Activated CD8-positive, alpha-beta memory T cell treated with anti-CD3 and anti-CD28 coated beads for 4 hours (primary cell): ENCODE measurements at places on chromosomes 2 and 18.

GRCh38 chr2:160581035-160581434 is 87.4 kb upstream of the RBMS1 start:
- DNase-seq = no peak

- DNase-seq = no peak
These were observed 419.4 kb downstream of the DCDC2C start for GRCh38 chr2:4122726-4123125.

GRCh38 chr2:26712486-26713465 is 20.3 kb downstream of the KCNK3 start:
- DNase-seq = no peak

DNA sequence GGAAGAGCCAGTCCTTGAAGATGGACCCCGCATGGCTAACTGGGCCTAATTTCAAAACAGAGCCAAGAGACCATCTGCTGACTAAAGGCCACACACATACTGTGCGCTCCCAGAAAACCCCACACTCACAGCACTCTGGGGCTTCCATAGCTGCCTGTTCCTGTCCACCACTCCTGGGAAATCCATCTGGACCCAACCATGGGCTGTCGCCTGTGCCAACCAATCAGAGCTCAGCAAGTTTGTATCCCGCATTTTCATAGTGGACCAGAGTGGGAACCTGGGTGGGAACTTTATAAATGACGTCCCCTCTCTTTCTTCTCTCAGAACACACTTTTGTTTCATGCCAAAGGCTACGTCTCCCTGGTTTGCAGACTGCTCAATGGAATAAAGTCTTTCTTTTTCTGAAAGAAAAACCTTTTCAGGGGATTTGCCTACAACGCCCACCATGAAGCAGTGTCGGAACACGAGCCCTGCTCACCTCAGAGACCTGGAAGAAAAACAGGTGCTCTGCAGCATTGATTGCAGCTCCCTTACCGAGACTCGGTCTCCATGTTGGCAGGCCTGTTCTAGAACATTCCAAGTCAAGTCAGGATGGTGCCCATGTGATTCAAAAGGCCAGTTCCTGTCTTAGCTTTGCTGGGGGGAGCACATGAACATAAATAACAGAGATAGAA is 137.2 kb upstream of the GPC1 start:
- no peak for DNase-seq

- DNase-seq = no peak
These were observed 78.4 kb downstream of the EPAS1 start for GRCh38 chr2:46375566-46376125.

DNA sequence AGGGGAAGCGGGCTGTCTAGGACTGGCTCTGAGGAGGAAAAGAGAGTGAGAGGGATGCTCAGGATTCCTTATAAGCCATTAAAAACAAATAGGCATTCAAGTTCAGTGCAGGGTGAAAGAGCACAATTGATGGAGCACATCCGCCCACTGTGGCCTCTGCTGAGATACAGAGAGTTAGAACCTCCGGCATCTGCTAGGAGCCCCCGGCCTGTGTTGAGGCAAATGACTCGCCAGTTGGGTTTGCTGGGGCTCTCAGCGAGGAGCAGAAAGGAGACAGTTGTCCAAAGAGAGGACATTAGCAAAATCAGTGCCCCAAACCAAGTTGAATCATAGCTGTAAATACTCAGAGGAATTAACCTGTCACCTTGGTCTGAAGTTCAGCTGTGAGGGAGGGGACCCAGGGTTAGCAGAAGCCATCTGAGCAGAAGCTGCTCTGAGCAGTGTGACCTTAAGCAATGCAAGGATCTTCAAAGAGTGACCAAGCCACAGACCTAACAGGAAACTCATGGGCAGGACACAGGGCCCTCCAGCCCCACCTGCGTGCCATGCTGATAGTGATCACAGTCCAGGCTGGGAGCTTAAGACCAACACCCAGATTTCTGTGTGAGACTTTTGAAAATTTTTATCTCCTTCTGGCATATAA is 23.3 kb upstream of the IL18RAP start:
- DNase-seq = no peak

- no peak for DNase-seq
These were observed 397.1 kb upstream of the ZNF804A start for GRCh38 chr2:184201246-184201645.

GRCh38 chr2:41716497-41716896 is 331.3 kb upstream of the PKDCC start:
- no peak for DNase-seq

GRCh38 chr2:188569431-188570165 is 277.9 kb downstream of the GULP1 start:
- DNase-seq = no peak

DNA sequence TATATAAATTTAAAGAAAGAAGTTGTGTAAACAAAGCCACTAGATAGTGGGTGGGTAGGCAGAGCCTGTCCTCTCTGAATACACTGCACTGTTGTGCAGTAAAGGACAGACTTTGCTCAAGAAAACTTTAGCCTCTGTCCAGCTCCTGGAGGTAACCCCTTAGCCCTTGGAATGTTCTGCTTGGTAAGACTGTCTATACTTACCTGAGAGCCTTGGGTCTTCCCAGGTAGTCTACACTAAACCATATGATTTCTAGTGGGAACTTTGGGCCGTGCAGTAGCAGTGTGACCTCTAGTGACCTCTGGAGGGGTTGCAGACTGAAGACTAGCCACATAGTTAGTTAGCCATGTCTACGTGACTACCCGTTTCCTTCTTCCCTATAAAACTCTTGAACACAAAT is 678.3 kb upstream of the NRXN1 start:
- no peak for DNase-seq

DNA sequence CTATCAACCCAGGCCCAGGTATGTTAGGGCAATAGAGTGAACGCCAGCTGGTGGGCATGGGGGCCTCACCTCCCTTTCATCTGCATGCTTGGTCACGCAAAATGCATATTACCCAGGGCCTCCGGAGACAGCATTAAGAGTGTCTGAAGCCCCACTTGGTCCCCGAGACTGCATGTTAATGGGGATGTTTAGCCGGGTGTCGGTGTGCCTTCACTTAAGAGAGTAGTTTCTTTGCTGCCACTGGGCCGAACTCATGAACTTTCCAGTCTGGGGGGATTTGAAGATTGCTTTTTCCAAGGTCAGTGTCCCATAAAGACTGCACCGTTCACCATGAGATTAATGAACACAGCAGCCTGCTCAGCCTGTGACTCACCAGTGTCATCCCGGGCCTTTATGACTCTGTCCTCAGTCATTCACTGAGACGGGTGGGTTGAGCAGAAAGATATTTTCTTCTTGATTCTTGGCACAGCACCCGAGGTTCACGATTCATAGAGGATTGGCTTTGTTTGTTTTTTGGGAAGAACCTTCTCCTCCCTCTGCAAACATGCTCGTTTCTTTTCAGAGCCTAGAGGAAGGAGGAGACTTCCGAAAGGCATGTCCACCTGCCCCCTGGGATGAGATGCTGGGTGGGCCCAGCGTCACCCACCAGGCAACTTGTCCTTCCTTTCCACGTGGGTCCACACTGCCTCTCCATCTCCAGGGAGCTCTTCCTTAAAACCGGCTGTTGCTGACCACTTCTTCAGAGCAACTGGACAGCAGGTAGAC is 199.1 kb downstream of the GLI2 start:
- DNase-seq = no peak

- DNase-seq = no peak
These were observed 1.8 kb upstream of the CTDP1 start for GRCh38 chr18:79677840-79678239.

- no peak for DNase-seq
These were observed 134.8 kb upstream of the FSHR start for GRCh38 chr2:49288902-49289700.

DNA sequence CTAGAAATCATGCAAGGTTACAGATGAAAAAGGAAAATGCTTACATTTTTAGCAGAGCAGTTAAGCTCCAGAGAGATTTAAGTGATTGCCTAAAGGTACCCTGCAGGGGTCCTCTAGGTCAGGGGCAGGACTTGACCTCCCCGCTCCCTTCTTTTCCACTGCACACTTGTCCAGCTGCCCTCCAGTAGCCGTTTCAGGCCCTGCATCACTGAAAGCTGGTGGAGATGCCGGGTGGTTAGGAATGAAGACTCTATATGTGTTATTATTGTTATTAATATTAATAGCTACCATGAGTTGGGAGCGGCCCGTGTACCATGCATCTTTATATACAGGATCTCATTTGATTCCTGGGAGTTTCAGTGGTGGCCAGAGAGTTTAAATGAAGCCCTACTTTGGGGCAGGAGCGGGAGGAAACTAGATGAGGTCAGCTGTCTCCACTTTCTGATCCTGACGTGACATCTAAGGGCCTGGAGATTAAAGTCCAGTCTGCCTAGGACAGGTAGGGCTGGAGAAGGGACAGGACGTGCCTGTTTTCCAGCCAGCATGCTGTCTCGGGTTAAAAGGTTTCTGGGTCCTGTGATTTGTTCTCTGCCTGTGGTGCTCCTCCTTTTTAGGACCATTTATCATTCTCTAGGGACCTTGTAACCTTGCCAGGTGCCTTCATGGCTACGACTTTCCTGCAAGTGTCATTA is 2.1 kb downstream of the TMEM37 start:
- no peak for DNase-seq

GRCh38 chr2:138137949-138138348 is 173.7 kb downstream of the HNMT start:
- DNase-seq = no peak

GRCh38 chr18:25724121-25724520 is 366.3 kb downstream of the SS18 start:
- DNase-seq = no peak

DNA sequence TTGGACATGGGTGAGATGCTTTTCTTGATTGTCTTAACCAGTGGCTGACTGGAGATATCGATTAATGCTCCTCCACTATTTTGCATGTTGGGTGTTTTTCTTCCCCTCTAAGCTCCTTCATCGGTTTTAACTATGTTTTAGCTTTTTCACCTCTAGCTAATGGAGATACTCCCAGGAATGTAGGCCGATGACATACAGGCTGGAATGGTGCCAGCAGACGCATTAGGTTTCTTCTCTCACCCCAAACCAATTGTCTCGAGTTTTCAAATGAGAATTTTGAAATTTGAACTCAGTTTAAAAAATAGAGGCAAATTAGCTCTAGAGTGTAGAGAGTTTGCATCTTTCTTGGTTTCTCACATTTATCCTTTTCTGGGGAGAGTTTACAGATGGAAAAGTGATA is 247.6 kb downstream of the RPRM start:
- no peak for DNase-seq

- no peak for DNase-seq
These were observed 198.9 kb upstream of the NABP1 start for GRCh38 chr2:191478799-191479679.

DNA sequence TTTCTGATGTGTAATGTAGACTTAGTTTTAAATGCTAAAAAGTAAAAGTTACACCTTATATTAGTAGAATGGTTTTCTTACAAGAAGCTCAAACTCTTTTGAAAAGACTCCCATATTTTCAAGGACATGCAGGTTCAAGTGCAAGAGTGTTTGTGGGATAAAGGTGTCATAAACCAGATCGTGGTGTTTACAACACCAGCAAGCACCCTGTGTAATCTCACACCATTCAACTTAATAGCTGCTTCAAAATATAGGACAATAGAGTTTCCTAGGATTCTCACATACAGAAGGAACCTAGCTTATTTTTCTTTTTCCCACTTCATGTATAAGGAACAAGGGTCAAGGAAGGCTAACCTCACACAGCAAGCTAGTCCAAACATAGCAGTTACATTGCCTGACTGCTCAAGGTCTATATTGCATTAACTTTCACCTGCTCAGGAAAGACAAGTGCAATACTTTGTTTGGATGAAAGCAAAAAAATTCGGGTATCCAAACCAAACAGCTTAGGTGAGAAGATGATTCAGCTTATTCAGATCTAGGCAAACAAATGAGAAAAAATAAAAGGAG is 172.3 kb downstream of the IKZF2 start:
- no peak for DNase-seq

- no peak for DNase-seq
These were observed 86.7 kb downstream of the GALNT14 start for GRCh38 chr2:31051258-31052140.

DNA sequence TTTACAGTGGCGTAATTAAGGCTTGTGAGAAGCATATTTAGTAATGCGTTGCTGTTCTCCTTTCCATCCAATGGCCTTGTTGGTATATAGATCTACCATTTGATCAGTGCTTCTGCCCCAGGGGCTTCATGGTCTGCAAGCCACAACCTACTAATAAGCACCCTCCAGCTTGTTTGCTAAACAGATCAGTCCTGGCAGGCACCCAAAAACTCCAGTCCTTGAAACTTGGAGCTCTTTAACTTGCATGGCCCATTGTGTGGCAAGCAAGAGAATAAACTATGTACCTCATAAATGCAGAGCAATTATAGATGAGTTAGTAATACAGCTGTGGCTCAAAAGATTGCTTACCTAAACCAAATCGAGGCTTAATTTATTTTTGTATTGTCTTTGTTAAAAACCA is 158.5 kb downstream of the FTCDNL1 start:
- DNase-seq = no peak

DNA sequence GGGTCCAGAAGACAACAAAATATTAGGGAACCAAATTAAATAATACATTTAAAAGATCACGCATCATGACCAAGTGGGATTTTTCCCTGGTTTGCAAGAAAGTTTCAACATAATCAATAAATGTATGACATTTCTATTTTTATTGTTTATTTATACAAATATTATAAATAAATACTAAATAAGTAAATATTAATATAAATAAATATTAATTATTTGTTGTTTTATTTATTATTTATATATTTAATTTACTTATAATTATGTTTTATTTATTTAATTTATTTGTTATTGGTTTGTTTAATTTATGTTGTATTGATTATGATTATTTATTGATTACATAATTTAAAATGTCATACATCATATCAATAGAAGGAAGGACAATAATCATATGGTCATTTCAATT is 242.5 kb upstream of the HNMT start:
- DNase-seq = no peak

DNA sequence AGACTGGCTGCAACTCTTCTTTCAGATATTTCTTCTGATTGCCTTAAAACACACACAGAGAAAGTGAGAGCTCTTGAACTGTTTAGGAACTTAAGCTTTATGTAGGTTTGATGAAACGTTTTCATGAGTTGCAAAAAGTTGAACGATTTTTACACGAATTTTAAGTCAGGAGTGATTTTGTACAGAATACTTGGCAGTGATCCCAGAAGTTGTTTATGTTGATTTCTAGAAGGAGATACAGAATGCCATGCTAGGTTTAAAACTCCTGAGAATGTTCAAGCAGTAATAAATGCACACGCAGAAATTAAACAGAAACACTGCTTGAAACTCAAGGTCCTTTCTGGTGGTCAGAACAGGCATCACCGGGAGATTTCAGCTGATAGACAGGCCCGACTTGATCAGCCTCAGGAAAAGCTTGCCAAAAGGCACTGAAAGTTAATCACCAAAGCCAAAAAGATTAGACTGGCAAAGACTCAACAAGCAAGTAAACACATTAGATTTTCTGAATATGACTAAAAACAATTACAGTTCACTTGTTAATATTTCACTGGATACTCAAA is 123.1 kb downstream of the SOCS6 start:
- no peak for DNase-seq
